ENCODE measurements at places on chromosomes 11 and 22. TPM values are rescaled to one million over a fixed set of nuclear protein-coding genes. Genes with fewer than 3 reads are reported as not detected.

The OR52K2 gene
- polyA plus RNA-seq: not detected

The MS4A4E gene
- polyA plus RNA-seq: 1.0 TPM

The CRYBB3 gene
- polyA plus RNA-seq: not detected

The EIF4G2 gene
- 309 TPM for polyA plus RNA-seq

The DCHS1 gene
- 0.79 TPM for polyA plus RNA-seq

The CNIH2 gene
- polyA plus RNA-seq: 0.92 TPM

The OR52H1 gene
- polyA plus RNA-seq: not detected

The SLC22A9 gene
- not detected for polyA plus RNA-seq

The FAM180B gene
- polyA plus RNA-seq: not detected

The TTLL8 gene
- polyA plus RNA-seq: not detected

The PRR33 gene
- polyA plus RNA-seq: not detected

The OR8G1 gene
- not detected for polyA plus RNA-seq

The MRGPRX4 gene
- not detected for polyA plus RNA-seq

The SIK2 gene
- polyA plus RNA-seq: 6.2 TPM

The C1QTNF4 gene
- 1.6 TPM for polyA plus RNA-seq

The FGF3 gene
- polyA plus RNA-seq: not detected

The POU2AF2 gene
- polyA plus RNA-seq: not detected

The LMO1 gene
- polyA plus RNA-seq: 0.22 TPM

The CPSF7 gene
- polyA plus RNA-seq: 59.7 TPM
